HepG2 (cell line): ENCODE measurements at places on chromosomes 1 and 21.

GRCh38 chr1:6260961-6261614, at the start of gene GPR153:
TSS of gene GPR153 (minus strand) at chr1:6261098. CDS start at chr1:6254905, 6,193 bp downstream.
- DNase-seq = no peak

DNA sequence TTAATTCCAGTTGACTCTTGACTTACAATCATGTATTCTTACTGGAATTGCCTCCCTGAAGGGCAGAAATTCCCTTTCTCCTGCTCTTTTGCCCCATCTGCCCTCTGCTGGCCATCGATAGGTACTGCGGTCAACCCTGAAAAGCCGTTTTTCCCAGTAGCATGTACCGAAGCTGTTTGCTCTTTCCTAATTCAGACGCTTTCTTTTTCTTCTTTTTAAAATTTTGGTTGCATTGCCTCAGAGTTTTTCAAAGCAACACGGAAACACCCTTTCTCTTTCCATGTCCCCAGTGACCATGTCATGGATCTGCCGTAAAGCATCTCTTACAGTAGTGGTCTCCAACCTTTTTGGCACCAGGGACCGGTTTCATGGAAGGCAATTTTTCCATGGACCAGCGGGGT, 164.2 kb upstream of the C1orf21 start:
- DNase-seq = peak; percentile 25

GRCh38 chr1:157238585-157238984, 100.4 kb upstream of the ETV3 start:
- DNase-seq = no peak

GRCh38 chr1:227945891-227946623, 1.7 kb downstream of the WNT9A start:
- peak; percentile 34 for DNase-seq

GRCh38 chr1:108072776-108073175, 107.8 kb upstream of the VAV3 start:
- DNase-seq = no peak
